ENCODE measurements at places on chromosomes 16 and 17.

DNA sequence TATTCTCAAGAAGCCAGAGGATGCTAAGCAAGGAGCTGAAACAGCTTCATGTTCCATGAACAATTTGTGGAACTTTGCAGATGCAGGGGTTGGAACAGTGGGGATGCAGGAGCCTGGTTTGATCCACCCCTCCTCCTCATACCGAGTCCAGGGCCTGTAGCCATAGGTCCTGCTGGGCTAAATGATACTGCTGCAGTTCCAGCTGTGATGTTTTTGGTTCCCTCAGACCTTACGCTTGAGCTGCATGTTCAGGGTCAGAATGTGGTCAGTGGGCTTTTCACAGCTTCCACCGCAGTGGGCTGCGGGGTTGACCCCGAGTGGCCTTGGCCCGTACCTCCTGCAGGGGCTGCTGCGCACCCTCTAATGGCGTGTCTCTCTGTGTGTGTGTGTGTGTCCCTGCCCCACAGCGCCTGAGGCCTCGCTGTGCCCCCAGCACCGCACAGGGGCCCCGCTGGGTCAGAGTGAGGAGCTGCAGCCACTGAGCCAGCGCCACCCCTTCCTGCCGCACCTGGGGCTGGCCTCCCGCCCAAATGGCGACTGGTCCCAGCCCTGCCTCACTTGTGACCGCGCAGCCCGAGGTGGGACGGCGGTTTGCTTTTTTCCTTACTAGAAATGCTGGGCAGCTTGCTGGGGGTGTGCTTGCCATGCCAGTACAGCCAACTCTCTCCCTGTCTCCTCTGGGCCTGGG is 48.2 kb downstream of the EPN2 start:
- no peak for DNase-seq

DNA sequence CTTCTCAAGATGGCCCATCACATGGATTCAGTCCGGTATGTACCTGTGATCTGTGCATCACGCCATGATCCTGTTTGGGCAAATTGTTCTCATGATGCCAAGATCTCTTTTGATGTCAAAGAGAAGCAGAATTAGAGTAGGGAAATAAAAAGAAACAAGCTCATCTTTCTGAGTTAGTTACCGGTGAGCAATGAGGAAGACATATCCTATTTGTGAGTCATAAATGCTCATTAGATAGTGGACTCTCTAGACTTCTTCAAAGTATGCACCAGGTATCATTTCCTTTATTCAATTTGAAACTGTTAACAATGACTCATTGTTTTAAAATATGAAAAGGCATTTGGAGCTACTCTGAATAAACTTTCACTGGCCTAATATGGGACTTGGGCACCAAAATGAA is 8.0 kb upstream of the KRTAP4-12 start:
- DNase-seq: no peak

GRCh38 chr16:106623-107324 is 28.7 kb downstream of the MPG start:
- DNase-seq: peak; percentile 83

GRCh38 chr17:39662551-39663339 is 2.4 kb upstream of the TCAP start:
- no peak for DNase-seq

DNA sequence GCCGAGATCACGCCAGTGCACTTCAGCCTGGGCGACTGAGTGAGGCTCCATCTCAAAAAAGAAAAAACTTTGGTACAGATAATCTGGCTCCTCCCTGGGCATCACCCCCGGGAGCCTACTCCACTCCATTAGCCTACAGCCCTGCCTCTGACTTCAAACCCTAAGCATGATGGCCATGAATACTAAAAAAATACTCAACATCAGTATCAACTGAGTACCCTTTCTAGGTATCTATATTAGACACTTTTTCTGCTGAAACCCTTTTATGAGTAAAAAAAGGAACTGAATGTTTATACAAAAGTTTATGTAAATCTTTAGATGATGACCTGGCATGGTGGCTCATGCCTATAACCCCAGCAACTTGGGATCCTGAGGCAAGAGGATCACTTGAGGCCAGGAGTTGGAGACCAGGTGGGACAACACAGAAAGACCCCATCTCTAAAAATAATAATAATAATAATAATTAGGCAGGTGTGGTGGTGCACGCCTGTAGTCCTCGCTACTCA is 6.9 kb downstream of the RDM1 start:
- DNase-seq: no peak

DNA sequence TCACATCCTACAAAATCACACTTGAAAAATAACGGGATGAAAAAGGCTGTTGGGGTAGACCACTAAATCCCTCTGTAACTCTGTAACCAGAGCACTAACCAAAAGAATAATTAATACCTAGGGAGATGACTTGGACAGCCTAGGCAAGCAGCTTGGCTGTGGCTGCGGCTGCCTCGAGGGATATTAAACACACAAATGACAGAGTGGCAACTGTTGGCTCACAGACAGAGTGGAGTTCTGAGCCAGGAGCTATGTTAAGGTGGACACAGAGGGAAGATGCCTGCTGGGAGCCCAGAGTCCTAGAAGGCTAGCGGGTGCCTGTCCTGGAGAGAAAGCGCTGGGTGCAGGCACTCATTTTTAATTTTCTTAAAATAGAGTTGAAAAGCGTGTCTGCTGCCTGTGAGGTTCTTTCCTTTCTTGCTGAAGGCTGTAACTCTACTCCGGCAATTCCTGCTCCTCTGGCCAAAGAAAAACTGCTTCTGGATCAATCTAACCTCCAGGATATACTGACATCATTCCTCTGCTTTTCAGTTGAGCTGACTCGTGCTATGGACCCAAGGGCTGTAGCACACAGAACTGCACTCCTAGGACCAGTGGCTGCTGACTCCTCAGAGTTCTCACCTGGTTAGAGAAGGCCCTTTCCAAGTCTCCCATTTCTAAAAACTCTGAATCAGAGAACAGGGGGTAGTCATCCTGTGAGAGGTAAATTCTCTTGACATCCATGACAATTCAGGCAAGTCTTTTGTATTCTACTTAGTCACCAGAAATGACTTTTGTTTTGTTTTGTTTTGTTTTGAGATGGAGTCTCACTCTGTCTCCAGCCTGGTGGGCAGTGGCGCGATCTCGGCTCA is 147.9 kb downstream of the STX8 start:
- no peak for DNase-seq

DNA sequence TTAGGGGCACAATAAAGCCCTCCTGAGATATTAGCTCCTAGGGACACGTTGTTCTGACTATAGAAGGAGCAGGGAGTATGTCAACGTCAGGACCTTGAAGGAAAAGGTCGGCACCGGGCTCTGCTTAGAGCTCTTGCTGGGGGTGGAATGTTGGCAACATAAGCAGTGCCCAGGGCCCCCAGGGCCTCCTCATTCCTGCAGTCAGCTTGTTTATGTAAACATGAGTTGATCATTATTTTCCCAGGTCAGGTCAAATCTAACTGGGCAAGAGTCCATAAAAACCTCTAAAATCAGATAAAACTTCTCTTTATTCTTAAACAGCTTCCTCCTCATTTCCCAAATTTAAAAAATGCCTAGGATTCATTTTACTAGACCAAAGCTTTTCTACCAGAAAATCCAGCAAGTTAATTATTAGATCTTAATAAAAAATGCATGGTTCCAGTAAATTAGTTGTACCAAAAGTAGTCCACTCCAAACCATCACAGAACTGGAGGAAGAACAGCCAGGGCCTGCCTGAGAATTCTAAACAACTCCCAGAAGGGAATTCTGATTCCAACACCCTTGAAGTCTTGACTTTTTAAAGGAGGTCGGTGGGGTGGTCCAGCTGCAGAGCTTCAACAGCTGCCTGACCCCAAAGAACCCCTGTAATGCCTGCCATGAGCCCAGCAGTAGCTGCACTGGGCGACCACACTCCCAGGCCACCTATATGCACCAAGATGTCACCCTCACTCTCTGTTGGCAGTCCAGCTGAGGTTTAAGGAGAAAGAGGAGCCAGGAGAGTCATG is 54.3 kb downstream of the AMFR start:
- no peak for DNase-seq

GRCh38 chr17:9568004-9568403 is 7.6 kb downstream of the STX8 start:
- no peak for DNase-seq

Data from NCI-H82 (cell line).